ENCODE measurements at places on chromosomes 2 and 18.

- no peak for DNase-seq
Measured at GRCh38 chr2:121159291-121160071, 125.5 kb downstream of the TFCP2L1 start.

DNA sequence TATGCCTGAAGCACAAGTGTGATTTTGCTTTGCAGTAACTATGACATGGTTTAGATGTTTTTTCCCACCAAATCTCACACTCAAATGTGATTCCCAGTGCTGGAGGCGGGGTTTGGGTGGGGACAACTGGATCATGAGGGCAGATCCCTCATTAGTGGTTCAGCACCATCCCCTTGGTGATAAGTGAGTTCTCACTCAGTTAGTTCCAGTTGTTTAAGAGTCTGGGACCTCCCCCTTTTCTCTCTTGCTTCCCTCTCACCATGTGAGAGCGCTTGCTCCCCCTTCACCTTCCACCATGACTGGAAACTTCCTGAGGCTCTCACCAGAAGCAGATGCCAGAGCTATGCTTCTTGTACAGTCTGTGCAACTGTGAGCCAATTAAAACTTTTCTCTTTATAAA, 102.9 kb downstream of the NBAS start:
- no peak for DNase-seq

GRCh38 chr2:32572737-32573136, 55.1 kb upstream of the TTC27 start:
- no peak for DNase-seq

- no peak for DNase-seq
Measured at GRCh38 chr2:45883603-45884000, 232.1 kb downstream of the PRKCE start.

- DNase-seq = no peak
Measured at GRCh38 chr18:9681217-9681616, 26.9 kb upstream of the RAB31 start.

DNA sequence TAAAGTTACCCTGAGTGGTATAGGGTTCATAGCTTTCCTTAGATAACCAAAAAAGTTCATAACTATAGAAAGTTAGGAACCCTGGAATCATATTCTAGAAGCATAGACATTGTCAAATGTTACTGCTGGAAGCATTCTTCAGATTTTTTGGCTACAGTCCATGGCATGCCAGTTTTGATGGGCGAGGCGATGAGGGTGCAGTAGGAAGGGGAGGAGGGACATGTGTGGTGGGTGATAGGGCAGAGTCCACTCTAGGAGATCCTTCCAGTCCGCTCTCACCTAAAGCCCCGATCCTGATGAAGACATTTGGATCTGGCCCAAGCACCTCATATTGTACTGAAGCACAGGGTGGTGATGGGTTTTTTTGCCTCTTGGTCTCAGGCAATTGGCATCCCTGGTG, 91.8 kb downstream of the HRH4 start:
- no peak for DNase-seq

- DNase-seq = no peak
Measured at GRCh38 chr2:105634198-105634597, 110.5 kb upstream of the NCK2 start.

GRCh38 chr2:95240556-95240955, 33.2 kb downstream of the ZNF892 start:
- DNase-seq = no peak

DNA sequence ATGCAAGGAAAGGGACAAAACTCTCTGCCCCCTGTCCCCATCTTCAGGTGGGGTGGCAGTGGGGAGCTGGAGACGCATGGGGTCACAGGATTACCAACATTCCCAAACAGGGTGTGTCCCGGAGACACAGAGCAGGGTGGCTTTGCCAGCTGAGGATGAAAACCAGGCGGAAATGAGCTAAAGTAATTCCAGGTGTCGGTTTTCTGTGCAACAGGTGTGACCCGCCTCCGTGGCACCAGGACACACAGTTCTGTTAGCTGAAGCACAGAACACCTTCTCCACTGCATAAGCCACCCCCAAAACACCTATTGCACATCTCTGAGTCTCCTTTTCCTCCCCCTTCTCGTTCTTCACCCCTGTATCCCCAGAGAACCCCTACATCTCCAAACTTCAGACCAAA, 122.7 kb upstream of the GLI2 start:
- DNase-seq = no peak
